Hippocampal formation (tissue), 2 donors: ENCODE measurements at places on chromosomes 3 and 15.

- no peak for DNase-seq
Measured at GRCh38 chr3:33075995-33076394, 21.0 kb downstream of the GLB1 start.

GRCh38 chr3:133401374-133402135 lies 1.7 kb downstream of the BFSP2 start:
- DNase-seq: no peak

DNA sequence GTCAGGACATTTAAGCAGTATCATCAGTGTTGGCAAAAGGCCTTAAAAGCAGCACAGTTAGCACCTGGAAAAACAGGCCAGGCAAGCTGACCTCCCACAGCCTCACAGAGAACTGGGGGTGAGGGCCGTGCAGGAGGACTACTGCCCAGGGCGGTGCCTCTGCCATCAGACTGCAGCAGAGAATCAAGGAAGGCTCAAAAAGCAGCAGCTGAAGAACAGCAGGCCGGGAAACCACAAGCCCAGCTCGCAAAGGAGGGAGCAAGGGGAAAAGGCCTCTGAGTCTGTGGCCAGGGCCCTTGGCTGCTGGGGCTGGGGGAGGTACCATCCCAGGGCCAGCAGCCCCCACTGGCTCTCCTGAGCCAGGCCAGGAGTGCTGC lies 84.2 kb downstream of the SEC22A start:
- no peak for DNase-seq

DNA sequence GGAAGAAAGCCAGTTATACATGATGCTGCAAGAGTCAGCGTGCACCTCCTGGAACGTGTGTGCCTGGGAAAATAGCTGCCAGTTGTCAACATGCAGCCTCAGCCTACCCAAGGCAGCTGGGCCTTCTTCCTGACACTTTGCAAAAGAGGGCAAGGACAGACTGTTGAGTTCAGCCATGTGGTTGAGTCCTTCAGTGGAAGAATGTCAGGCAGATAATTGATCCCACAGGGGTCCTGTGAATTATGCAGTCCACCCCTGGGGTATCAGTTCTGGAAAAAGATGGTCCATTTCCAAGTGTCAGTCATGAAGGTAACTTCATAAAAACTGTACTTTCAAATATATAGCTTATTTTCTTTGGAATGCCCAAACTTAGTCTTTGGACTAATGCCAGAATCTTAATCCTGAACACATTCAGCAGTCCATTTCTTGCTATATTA lies 79.6 kb downstream of the ARNT2 start:
- no peak for DNase-seq

- DNase-seq: peak; percentile 50
Measured at GRCh38 chr3:73086071-73086494, 24.6 kb downstream of the EBLN2 start.

DNA sequence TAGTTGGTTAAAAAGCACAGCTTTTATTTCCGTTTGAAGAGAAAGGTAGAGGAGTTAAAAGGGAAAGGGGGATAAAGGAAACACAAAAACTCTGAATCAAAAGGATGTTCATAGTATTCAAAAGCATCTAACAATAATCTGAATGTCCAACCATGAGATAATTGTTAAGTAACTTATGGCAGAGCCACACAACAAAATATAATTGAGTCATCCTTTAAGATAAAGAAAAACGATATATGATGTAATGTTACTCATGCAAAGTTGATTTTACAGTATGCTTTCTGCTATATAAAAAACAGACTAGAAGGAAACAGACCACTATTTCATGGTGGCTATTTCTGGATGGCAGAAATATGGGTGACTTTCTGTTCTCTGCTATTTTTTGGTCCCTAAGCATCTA lies 3.9 kb downstream of the XPC start:
- no peak for DNase-seq

DNA sequence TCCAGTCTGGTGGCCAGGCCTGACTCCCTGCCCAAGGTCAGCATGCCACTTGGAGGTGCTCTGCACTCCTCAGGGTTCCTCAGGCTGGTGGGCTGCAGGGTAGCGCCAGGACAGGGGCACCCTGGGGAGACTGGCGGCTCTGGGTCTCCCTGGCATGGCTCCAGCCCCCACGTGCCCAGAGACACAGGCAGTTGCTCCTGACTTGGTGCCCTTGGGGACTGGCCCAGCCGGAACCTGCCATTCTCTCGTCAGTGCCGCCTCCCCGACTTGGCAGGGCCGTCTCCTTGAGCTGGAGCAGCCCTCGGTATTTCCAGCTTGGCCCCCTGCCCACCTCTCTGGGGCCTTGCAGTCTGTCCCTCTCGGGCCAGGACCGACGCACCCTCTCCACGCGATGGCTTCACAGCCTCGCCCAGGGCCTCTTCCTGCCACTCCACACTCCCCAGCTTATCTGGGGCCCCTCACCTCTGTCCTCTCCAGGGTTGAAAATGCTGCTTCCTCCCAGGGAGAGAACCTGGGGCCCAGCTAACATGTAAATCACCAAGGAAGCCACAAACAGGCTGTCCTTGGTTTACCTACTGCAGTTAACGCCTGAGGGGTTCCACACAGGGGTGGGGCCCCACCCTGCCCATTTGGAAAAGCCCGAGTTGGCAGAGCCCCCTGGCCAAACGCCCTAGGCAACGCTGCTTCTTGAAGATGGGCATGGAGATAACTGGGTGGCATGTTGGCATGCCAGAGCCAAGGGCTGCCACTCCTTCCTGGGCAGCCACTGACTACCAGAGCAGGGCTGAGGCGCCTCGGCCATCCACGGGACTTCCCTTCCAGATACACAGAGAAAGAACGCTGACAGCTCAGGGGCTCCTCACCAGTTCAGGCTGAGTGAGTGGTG lies 61.4 kb downstream of the SMAD6 start:
- DNase-seq: peak; percentile 28

DNA sequence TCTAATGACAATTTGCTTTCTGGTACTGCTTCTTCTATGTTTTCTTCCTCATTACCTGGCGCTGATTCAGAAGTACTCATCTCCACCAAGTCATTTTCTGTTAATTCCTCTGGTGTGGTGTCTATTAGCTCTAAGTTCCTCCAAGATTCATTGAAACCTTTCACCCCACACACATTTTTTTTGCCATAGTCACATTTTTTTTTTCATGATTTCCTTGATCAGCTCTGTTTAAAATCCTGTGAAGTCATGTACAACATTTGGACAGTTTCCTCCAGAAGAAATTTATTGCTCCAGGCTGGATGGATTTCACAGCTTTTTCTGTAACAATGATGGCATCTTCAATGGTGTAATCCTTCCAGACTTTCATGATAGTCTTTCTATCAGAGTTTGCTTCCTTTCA lies 243.2 kb upstream of the VEPH1 start:
- no peak for DNase-seq

GRCh38 chr3:192161661-192162060 lies 565.7 kb downstream of the FGF12 start:
- DNase-seq: no peak

GRCh38 chr3:56753206-56753820 lies 48.4 kb downstream of the ARHGEF3 start:
- no peak for DNase-seq

- DNase-seq: no peak
Measured at GRCh38 chr3:151468284-151468917, 7.5 kb upstream of the IGSF10 start.

DNA sequence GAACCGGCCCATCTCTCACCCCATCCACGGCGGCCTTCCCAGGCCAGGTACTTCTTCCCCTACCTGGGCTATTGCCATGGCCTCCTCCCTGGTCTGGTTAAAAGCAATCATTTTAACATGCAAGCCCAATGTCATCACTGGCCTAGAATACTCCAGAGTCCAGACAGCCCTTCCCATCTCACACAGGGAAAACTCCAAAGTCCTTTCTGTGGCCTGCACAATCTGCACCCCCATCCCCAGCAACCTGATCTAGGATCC lies 45.8 kb upstream of the SLCO2A1 start:
- no peak for DNase-seq

DNA sequence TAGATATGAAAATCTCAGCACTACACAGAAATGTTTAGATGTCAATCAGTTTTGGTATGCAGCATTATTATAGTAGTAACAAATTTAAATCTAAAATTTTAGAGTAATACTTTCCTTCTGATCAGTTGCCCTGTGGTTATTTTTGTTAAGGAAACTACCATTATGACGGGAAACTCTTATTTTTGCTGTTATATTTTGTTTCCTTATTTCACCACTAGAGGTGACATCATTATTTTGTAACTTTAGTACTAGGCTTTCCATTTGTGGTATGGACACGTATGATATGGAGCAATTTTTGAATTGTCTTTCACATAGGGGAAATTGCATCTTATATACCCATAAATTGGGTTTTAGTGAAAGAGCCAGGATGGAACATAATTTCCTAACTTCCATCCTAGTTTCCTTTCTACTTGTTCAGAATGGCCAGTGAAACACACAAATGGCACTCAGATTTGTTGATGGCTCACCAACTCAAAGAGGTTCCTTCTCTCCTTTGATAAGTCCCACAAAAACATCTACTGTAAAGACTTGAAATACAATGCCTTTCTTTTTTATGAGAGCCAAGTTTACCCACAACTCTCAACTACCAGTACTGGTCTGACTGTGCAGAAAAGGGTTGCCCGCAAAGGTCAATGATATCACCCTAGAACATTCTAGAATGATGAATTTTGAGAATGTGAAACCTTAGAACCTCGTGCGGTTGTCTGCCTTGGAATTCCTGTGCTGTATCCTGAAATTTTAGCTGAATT lies 19.4 kb upstream of the PPP4R2 start:
- DNase-seq: no peak

DNA sequence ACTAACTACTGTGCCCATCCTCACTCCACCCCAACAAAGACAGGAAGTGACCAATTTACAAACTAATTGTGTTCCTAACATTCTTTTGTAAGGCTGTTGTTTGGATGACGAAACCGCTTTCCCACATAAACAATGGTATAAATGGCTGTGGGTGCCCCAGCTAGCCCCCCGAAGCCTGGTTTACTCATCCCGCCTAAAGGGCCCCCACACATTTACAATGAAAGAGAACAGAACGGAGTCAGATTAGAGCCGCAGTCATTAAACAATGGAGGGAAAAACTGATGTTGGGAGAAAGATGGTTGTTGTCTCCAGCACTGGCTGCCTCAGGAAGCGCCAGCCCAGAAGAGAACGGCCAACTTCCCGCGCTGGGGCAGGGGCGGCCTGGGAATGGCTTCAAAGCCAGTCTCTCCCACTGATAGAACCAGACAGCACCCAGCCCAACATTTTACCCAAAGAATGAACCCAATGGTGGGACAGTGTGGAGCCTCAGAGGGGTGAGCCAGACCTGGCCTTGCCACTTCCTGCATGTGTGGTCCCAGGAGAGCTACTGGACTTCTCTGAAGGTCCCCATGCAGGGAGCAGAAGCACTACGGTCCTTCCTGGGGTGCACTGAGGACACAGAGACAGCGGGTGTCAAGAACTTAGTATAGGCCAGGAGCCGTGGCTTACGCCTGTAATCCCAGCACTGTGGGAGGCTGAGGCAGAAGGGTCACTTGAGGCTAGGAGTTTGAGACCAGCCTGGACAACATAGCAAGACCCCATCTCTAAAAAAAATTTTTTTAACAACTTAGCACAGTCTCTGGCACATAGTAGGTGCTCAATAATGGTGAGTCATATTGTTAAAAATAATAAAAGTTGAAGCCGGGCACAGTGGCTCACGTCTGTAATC lies 75.8 kb upstream of the GATA2 start:
- DNase-seq: no peak

- no peak for DNase-seq
Measured at GRCh38 chr3:39142067-39142466, 11.3 kb downstream of the CSRNP1 start.

GRCh38 chr3:139935866-139936817 lies 1.2 kb downstream of the CLSTN2 start:
- no peak for DNase-seq

DNA sequence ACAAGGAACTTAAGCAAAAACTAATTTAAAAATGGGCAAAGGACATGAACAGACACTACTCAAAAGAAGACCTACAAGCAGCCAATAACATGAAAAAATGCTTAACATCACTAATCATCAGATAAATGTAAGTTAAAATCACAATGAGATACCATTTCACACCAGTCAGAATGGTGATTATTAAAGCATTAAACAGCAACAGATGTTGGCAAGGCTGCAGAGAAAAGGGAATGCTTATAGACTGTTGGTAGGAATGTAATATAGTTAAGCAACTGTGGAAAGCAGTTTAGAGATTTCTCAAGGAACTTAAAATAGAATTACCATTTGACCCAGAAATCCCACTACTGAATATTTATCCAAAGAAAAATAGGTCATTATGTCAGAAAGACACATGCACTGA lies 482.2 kb downstream of the SQOR start:
- no peak for DNase-seq

GRCh38 chr3:56468184-56469106 lies at the start of gene ERC2:
Gene ERC2 (minus strand): TSS chr3:56468467.
- DNase-seq: peak; percentile 34

- DNase-seq: no peak
Measured at GRCh38 chr15:70020229-70020628, 77.5 kb downstream of the TLE3 start.

DNA sequence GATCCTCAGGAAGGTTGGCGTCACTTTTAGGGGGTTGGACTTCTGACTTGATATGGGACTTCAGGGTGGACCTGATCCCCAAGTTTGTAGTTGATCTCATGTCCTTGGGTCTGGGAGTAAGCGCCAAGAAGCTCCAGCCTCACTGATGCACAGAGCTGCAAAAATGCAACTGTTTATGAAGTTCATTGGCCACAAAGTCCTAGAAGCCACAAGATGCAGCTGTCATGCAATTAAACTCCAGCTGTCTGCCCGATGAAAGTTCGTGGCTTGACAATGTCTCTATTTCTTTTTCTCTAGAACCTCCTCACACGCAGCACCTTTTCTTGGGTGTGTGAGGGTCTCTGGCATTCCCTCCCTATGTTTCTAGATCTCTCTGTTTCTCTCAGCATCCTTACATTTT lies 9.2 kb upstream of the ACAN start:
- DNase-seq: no peak

DNA sequence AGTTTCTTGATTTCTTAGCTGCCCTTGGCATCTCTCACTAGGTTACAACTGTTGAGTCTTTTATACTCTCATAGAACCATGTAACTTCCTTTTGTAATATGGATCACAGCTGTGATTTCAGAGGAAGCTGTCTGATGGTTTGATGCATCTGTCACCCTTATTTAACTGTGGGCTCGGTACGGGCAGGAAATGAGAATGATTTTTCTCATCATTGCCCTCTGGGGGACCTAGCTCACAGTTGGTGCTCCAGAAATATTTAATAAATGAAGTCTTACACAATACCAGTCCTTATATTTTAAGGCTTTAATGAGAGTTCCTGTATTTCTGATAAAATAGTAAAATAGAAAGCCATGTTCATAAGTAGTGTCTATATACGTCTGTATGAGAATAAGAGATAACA lies 151.2 kb downstream of the EBLN2 start:
- DNase-seq: no peak

GRCh38 chr15:63370764-63371163 lies 10.9 kb downstream of the CA12 start:
- DNase-seq: no peak

GRCh38 chr3:179264449-179264848 lies 13.5 kb upstream of the KCNMB3 start:
- no peak for DNase-seq
